ENCODE measurements at places on chromosomes 7 and 10.

DNA sequence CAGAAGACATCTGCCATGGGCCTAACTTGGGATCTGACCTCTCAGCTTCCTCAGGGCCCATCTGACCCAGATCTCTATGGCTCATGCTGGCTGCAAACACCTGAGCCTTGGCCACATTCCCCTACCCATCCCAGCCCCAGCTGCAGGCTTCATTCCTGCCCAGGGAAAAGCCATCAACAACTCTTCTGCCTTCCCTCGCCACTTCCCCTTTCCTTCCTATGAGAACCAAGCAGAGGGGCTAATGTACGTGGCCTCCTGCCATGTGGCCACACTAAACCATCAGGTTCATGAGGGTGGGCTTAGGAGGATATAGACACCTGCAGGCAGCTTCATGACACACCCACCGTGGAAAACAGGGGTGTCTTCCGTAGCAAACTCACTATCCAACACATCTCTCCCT is 312.2 kb downstream of the GALNT17 start:
- no peak for DNase-seq

DNA sequence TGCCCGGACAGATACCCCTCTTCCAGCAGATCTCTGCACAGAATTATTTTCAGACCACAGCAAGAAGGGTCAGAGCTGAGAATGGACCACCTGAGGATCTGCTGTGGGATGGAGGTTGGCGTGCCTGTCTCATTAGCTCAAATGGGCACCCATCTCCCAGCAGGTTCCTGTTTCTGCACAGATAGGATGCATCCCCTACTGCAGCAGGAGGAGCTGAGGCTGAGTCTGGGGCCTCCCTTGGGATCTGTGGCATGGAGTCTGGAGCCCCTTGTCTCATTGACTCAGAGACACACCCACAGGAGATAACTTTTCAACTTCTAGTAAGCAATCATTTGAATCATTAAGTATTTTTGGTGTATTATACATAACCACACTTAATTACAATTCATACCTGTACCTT is 212.7 kb downstream of the ADK start:
- no peak for DNase-seq

- DNase-seq, result no peak
These were observed 33.3 kb downstream of the CRHR2 start for GRCh38 chr7:30648744-30649540.

DNA sequence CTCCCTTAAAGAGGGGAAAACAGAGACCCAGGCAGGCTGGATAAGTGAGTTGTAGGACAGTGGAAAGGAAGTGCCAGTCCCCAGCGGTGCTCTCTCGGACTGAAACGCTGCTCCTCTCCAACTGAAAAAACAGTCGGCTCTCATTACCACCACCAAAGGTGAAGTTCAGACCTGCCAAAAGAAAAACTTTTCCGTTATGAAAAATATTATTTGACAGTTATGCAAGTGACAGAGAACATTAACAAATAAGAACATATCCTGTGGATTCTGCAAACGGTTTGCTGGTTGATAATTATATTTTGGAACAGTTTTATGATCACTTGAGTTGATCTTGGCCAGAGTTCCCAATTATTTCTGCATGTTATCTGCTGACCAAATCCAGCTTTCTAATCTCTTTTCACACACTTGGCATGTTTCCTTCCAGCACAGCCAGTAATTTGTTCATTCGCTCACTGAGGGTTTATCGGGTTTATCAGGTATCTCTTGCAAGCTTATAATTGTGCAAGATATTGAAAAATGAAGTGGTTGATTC is 82.6 kb downstream of the PTPRE start:
- DNase-seq, result no peak

DNA sequence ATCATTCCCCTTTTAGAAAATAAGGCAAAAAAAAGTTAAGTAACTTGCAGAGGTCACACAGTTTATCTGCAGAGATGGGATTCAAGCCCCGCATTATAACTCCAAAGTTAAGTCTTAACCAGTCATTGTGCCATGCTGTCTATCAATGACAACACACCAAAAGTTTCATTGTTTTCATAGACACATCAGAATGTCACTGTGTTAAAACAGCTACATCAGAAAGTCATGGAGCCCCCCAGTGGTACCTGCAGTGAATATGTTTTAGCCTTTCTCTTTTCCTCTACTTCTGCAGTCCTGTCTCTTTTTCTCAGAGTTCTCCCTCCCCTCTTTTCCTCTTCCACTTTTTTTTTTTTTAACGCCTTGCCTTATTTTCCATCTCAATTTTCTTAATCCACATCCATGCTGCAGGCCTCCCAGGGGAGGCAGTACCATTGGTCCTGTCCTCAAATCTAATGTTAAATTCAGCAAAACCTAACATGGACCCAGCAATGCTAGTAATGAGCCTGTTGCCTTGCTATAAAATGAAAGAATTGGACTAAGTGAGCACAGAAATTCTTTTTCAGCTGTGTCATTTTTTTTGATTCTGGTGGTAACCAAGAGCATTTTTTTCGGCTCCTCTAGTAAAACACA is 3.8 kb upstream of the NRCAM start:
- DNase-seq, result no peak

GRCh38 chr10:67261300-67261797 is 335.5 kb downstream of the LRRTM3 start:
- no peak for DNase-seq

GRCh38 chr10:79266543-79267312 is 80.5 kb upstream of the PPIF start:
- DNase-seq, result no peak

- DNase-seq, result no peak
These were observed 115.5 kb upstream of the STK17A start for GRCh38 chr7:43467406-43467805.

- no peak for DNase-seq
These were observed 111.1 kb upstream of the CREB5 start for GRCh38 chr7:28301148-28301641.

DNA sequence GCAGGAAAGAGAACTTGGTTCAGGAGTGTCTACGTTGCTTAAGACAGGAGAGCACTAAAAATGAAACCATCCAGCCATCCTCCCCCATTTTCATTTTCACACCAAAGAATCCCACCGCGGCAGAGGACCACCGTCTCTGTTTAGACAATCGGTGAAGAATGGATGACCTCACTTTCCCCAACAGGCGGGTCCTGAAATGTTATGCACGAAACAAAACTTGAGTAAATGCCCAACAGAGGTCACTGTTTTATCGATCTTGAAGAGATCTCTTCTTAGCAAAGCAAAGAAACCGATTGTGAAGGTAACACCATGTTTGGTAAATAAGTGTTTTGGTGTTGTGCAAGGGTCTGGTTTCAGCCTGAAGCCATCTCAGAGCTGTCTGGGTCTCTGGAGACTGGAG is 1.4 kb upstream of the IL6 start:
- no peak for DNase-seq

GRCh38 chr7:85489498-85489897 is 302.6 kb upstream of the SEMA3D start:
- DNase-seq, result no peak

GRCh38 chr10:86153751-86154150 is 212.8 kb downstream of the GRID1 start:
- no peak for DNase-seq

GRCh38 chr10:122336332-122336731 is 38.2 kb upstream of the PLEKHA1 start:
- DNase-seq, result no peak

DNA sequence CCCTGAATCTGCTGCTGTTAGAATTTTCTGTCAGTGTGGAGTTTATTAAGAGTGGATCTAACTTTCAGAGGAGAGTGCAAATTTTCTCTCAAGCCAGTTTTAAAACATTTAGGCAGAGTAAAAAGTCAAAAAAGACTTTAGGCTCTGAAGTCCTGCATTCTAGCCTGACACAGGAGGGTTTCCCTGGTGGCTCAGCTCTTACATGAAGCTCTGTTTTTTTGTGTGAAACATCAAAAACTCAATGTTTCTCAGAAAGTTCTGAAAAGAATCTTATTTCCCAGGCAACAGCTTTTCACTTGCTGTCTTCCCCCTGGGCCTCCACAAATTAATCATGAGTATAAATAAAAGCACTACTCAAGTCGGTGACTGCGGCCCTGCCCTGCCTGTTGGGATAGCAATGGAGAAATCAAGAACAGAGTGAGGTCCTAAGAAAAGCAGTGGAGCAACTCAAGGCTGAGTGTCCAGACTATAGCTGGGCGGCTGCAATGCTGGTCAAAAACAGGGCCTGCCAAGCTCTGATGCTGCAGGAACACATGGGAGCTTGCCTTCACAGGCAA is 22.3 kb upstream of the WDR11 start:
- no peak for DNase-seq

DNA sequence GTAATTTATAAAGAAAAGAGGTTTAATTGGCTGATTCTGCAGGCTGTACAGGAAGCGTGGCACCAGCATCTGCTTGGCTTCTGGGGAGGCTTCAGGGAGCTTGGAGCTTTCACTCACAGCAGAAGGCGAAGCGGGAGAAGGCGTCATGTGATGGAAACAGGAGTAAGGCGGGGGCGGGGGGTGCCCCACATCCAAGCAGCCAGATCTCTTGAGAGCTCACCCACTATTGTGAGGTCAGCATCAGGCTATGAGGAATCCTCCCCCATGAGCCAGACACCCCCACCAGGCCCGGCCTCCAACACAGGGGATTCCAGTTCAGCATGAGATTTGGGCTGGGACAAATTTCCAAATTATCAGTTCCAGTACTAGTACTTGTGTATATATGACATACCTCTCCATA is 46.2 kb downstream of the WDR37 start:
- DNase-seq, result peak; percentile 30

DNA sequence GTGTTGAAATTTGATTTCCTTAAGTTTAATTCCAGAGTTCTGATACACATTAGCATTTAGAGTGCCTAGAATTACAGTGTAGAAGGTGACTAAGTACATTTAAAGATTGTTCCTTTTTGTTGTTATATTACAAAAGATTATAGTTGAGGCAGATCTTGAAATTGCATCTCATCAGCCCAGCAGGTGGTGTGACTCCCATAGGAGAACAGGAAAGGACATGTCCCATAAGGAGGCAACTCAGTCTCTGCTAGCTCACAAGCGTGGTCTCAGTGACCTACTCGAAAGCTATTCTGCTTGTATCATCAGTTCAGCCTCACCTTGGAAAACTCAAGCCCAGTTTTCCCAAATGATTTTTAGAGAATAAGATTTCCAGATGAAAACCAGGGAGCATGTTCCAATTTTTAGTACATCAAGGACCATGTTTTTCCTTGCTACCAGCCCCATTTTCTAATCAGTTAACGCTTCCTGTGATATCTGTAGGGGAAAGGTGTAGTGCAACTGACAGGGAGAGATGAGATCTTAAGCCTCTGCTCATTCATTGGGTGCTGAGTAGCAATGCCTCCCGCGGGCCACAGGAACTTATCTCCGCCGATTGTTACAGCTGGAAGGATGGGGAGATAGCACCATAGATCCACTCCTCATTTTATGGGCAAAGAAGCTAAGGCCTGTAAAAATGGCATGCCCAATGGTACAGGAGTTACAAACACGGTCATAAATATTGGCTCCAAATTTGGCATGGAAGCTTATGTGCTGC is 1.1 kb upstream of the GNAI1 start:
- no peak for DNase-seq

- no peak for DNase-seq
These were observed 112.6 kb downstream of the MDFIC start for GRCh38 chr7:115034515-115034914.

DNA sequence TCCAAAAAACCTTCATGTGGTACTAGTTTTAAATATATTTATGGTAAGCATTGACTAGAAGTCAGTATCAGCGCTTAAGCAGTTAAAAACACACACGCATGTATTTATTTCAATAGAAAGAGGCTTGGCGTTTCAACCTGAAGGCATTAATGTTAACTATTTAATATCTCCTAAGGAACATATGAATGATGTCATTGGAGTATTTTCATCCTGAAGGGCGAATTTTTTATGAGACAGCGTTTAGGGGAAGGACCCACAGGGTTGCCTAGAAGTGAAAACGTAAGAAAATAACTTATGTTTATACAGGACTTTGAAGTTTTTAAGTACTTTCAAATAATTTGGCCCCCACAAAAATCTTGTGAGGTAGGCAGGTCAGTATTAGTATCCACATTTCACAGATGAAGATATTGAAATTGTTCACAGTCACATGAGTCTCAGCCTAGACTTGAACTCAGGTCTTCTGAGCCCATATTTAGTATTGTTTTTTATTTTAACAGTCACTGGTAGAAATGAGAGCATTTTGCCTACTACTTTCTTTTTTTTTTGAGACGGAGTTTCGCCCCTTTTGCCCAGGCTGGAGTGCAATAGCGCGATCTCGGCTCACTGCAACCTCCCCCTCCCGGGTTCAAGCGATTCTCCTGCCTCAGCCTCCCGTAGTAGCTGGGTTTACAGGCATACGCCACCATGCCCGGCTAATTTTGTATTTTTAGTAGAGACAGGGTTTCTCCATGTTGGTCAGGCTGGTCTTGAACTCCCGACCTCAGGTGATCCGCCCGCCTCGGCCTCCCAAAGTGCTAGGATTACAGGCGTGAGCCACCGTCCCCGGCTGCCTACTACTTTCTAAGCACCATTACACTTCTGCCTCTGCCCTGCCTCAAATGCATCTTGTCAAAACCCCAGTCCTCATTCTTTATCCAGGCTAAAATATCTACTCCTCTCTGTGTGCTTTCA is 1.8 kb downstream of the SLK start:
- no peak for DNase-seq

DNA sequence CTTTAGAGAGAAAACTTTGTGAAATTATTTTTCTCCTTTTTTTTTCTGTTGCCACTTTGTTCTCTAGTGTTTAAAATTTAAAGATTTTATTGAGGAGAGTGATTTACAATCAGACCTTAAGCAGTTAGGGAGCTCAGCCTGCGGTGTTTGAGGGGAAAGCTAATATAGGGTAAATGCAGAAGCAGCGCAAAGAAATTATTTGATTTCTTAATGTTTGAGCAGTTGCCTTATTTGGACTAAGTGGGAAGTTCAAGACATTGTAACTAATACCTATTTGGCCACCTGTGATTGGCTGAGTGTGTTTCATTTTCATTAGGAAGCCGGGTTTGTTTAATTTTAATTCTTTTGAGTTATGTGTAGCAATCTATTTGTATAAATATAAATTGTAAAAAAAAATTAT is 25.3 kb downstream of the WAC start:
- no peak for DNase-seq

DNA sequence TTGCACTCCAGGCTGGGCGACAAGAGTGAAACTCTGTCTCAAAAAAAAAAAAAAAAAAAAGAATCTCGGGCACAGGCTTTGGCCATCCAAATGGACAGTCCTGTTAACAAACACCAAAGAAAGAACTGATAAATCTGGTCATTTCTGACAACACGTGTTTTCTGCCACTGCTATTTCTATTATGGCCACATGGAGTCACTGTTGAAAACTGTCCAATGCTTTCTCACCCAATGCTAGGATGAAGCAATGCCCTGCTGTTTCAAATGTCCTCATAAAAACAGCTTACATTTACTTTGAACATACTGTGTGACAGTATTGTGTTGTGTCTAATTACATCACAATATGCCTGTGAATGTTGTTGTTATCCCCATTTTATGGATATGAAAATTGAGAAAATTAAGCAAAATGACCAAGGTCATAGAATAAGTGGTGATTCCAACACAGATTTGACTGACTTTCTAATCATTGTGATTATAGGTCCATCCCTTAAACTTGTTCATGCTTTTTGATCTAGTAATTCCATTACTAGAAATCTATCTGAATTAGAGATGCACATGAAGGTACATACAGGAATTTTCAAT is 19.9 kb upstream of the MAP3K8 start:
- no peak for DNase-seq

GRCh38 chr10:78266741-78267469 is 233.2 kb downstream of the RPS24 start:
- no peak for DNase-seq
